ENCODE measurements at places on chromosomes 16 and 17. TPM values are rescaled to one million over a fixed set of nuclear protein-coding genes. Genes with fewer than 3 reads are reported as not detected.
A peak's percentile ranks its signal among the peaks of the same experiment; 100 is the strongest.

Gene ABI3
- total RNA-seq, result 46.4 TPM

Gene IKZF3
- 126 TPM for total RNA-seq

Gene PTX4
- total RNA-seq, result not detected

Gene TBC1D3E
- not detected for total RNA-seq

- no peak overlapping the region for H3K27ac ChIP-seq
- no peak overlapping the region for H3K4me3 ChIP-seq
- H3K27me3 ChIP-seq, result peaks cover 6% of the 10 kb centered on the region
- H3K4me1 ChIP-seq, result peaks cover 7% of the 10 kb centered on the region
- DNase-seq, result no peak
Observed at GRCh38 chr16:79519448-79519847, 81.1 kb downstream of the MAF start.

- H3K27me3 ChIP-seq, result no peaks in the 10 kb centered on the region
- H3K4me3 ChIP-seq, result no peak overlapping the region
- H3K36me3 ChIP-seq, result no peaks in the 10 kb centered on the region
Observed at GRCh38 chr17:13362341-13363122, 239.2 kb downstream of the HS3ST3A1 start.

GRCh38 chr17:73772107-73772705 lies 128.0 kb upstream of the SDK2 start:
- DNase-seq, result no peak
- H3K36me3 ChIP-seq, result no peaks in the 10 kb centered on the region
- H3K27ac ChIP-seq, result no peak overlapping the region
- H3K4me3 ChIP-seq, result no peak overlapping the region
- H3K27me3 ChIP-seq, result no peaks in the 10 kb centered on the region

DNA sequence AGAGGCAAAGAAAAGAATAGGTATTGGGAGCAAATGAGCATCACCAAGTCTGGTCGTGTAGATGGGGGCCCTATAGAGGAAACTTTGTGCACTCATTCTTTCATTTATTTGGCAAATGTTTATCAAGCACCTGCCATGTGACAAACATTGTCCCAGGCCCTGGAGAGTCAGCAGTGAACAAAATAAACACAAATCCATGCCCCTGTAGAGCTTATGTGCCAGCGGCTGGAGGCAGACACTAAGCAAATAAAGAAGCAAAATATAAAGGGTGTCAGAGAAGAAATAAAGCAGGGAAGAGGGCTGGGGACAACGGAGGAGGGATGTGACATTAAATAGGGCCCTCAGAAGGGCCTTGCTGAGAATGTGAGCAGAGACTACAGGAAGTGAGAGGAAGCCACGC lies 45.5 kb downstream of the KATNIP start:
- no peak overlapping the region for H3K27ac ChIP-seq
- H3K27me3 ChIP-seq, result no peaks in the 10 kb centered on the region
- no peaks in the 10 kb centered on the region for H3K36me3 ChIP-seq
- no peaks in the 10 kb centered on the region for H3K4me1 ChIP-seq

GRCh38 chr17:74408815-74409214 lies 23.1 kb upstream of the GPRC5C start:
- H3K27ac ChIP-seq, result no peak overlapping the region
- H3K27me3 ChIP-seq, result no peaks in the 10 kb centered on the region
- no peaks in the 10 kb centered on the region for H3K36me3 ChIP-seq
- no peak overlapping the region for H3K4me3 ChIP-seq

GRCh38 chr16:81519301-81520150 lies 74.9 kb downstream of the CMIP start:
- H3K27ac ChIP-seq, result peak overlapping the region; percentile 91
- no peaks in the 10 kb centered on the region for H3K36me3 ChIP-seq
- no peaks in the 10 kb centered on the region for H3K27me3 ChIP-seq
- no peak overlapping the region for H3K4me3 ChIP-seq
- H3K4me1 ChIP-seq, result peaks cover 47% of the 10 kb centered on the region

DNA sequence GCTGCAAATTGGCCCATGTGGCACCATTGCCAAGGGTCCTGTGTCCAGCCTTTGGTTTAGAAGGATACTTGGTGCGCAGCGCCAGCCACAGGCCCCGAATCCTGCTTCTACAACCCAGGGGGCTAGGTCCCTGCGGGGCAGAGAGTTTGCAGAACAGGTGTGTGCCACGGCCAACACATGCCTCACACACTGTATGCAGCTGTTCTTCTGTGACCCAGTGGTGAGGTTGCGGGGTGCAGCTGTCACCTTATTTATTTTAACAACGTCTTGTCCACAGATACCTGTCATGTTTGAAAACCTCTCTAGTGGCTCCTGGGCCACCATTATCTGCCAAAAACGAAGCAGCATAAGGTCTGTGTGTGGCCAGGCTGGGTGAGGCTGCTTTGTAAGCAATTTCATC lies 11.6 kb downstream of the CBFA2T3 start:
- no peak overlapping the region for H3K27ac ChIP-seq
- no peak overlapping the region for H3K4me3 ChIP-seq
- H3K36me3 ChIP-seq, result no peaks in the 10 kb centered on the region
- no peak for DNase-seq
- peaks cover 8% of the 10 kb centered on the region for H3K4me1 ChIP-seq

GRCh38 chr17:21395764-21396163 lies 19.6 kb downstream of the KCNJ12 start:
- no peaks in the 10 kb centered on the region for H3K27me3 ChIP-seq
- H3K36me3 ChIP-seq, result no peaks in the 10 kb centered on the region

GRCh38 chr16:89233678-89234490 lies 16.4 kb downstream of the ZNF778 start:
- no peaks in the 10 kb centered on the region for H3K4me1 ChIP-seq
- DNase-seq, result no peak
- no peaks in the 10 kb centered on the region for H3K27me3 ChIP-seq
- H3K27ac ChIP-seq, result no peak overlapping the region
- H3K36me3 ChIP-seq, result peaks cover 9% of the 10 kb centered on the region
- no peak overlapping the region for H3K4me3 ChIP-seq

- no peak overlapping the region for H3K4me3 ChIP-seq
- no peaks in the 10 kb centered on the region for H3K27me3 ChIP-seq
- no peaks in the 10 kb centered on the region for H3K4me1 ChIP-seq
Observed at GRCh38 chr16:766820-767640, 6.5 kb downstream of the MSLN start.

DNA sequence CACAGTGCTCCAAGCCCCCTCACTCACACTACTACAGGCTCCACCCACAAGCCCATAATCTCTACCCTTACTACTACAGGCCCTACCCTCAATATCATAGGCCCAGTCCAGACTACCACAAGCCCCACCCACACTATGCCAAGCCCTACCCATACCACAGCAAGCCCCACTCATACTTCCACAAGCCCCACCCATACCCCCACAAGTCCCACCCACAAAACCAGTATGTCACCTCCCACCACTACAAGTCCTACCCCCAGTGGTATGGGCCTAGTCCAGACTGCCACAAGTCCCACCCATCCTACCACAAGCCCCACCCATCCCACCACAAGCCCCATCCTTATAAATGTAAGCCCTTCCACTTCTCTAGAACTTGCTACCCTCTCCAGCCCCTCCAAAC lies 13.8 kb downstream of the RIPOR1 start:
- no peaks in the 10 kb centered on the region for H3K27me3 ChIP-seq
- H3K4me3 ChIP-seq, result no peak overlapping the region
- no peaks in the 10 kb centered on the region for H3K36me3 ChIP-seq
- H3K4me1 ChIP-seq, result peaks cover 36% of the 10 kb centered on the region

- H3K36me3 ChIP-seq, result no peaks in the 10 kb centered on the region
- H3K4me1 ChIP-seq, result no peaks in the 10 kb centered on the region
- no peak for DNase-seq
- no peaks in the 10 kb centered on the region for H3K27me3 ChIP-seq
- H3K27ac ChIP-seq, result no peak overlapping the region
Observed at GRCh38 chr16:7614021-7614795, 281.6 kb downstream of the RBFOX1 start.

- no peaks in the 10 kb centered on the region for H3K36me3 ChIP-seq
- no peaks in the 10 kb centered on the region for H3K27me3 ChIP-seq
- DNase-seq, result no peak
- H3K4me3 ChIP-seq, result no peak overlapping the region
- H3K27ac ChIP-seq, result no peak overlapping the region
Observed at GRCh38 chr17:226108-227077, 44.9 kb upstream of the DOC2B start.

DNA sequence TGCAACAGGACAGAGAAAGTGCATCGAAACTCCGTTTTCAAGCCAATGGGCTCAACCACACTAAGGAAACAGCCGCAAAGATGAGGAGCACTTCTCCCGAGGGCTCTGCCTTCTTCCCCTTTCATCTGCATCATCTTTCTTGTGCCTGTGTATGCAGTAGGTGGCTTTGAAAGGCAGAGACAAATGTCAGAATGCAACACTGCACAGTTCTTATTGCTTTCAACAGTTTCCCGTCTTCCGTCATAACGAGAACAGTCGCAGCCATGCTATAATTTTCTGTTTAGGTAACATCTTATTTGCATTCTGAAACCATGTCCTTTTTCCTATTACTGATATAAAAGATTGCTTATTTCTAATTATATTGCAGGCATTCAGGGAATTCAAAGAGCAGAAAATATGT lies 205.2 kb downstream of the SLC39A11 start:
- H3K4me3 ChIP-seq, result no peak overlapping the region
- no peaks in the 10 kb centered on the region for H3K27me3 ChIP-seq
- no peaks in the 10 kb centered on the region for H3K4me1 ChIP-seq
- H3K36me3 ChIP-seq, result no peaks in the 10 kb centered on the region
- H3K27ac ChIP-seq, result no peak overlapping the region
- no peak for DNase-seq

- no peaks in the 10 kb centered on the region for H3K36me3 ChIP-seq
- H3K27ac ChIP-seq, result no peak overlapping the region
- H3K4me1 ChIP-seq, result no peaks in the 10 kb centered on the region
- H3K27me3 ChIP-seq, result no peaks in the 10 kb centered on the region
Observed at GRCh38 chr17:58779446-58779845, 23.8 kb downstream of the PPM1E start.

DNA sequence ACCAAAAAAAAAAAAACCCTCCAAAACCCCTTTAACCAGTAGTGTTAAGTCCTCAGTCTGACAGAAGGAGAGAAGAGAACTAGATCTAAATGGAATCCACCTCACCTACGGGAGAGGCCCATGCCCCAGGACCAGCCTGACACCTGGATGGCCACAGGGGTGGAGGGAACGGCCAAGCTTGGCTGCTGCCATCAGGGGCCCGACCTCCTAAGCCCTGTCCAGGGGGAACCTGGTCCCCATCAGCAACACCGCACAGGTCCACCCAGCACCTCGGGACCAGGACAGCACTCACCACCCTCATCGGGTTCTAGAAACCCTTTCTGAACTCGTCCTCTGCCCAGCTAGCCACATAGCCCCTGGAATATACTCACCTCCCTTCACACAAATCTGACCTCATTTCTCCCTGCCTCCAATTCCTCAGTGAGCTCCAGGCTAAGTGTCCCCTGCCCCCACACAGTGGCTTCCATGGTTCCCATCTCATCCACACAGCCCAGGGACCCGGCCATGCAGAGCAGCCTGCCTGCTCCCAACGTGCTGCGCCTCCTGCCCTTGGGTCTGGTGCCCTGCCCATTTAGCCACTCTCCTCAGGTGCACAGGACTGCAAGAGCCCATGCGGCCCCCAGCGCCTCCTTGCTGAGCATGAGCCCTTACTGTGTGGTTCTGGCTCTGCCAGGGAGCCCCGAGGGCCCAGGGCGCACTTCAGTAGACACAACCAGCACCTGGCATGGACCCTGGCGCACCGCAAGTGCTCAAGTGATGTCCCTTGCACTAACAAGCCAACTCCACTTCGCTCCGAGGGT lies 18.3 kb upstream of the CYTH1 start:
- H3K4me3 ChIP-seq, result no peak overlapping the region
- H3K36me3 ChIP-seq, result peaks cover 63% of the 10 kb centered on the region
- no peaks in the 10 kb centered on the region for H3K27me3 ChIP-seq
- no peak overlapping the region for H3K27ac ChIP-seq
- H3K4me1 ChIP-seq, result peaks cover 48% of the 10 kb centered on the region

- no peaks in the 10 kb centered on the region for H3K4me1 ChIP-seq
- DNase-seq, result no peak
- no peak overlapping the region for H3K27ac ChIP-seq
- no peaks in the 10 kb centered on the region for H3K27me3 ChIP-seq
- peaks cover 19% of the 10 kb centered on the region for H3K36me3 ChIP-seq
Observed at GRCh38 chr16:3295209-3295608, 10.0 kb downstream of the TIGD7 start.

DNA sequence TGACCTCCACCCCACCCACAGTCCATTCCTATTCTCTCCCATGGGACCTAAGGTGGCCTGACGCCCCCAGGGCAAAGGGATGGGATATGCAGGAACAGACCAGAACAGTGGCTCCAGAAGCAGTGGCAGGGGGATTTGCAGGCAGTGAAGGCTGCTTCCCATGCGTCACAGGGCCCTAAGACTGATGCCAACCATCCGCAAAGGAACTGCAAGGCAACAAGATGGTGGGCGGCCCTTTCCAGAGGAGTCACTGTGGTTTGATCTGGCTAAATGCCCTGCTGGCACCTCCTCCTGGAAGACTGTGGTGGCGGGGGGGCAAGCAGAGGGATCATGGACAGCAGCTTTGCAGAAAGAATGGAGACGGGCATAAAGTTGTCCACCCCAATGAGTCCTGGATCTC lies 4.4 kb upstream of the SLC39A11 start:
- no peaks in the 10 kb centered on the region for H3K27me3 ChIP-seq
- H3K27ac ChIP-seq, result no peak overlapping the region
- peaks cover 10% of the 10 kb centered on the region for H3K4me1 ChIP-seq
- no peaks in the 10 kb centered on the region for H3K36me3 ChIP-seq
- no peak overlapping the region for H3K4me3 ChIP-seq

DNA sequence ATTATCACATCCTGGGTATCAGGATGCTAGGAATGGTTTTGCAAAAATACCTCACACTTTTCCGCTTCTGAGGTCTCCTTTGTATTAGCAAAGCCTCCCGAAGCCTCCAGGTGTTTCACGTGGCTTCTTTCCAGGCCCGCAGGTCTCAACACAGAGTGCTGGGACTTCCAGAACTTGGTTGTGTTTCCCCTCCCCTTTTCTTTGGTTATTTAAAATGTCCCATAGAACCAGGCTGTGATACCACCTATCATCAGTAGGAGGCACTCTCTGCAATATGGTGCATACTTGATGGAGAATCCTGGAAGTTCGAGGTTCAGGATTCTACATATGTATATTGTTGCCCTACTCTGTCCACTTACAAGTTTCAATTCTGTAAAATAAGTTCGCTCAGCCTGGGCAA lies 28.8 kb downstream of the ATP2C2 start:
- H3K4me1 ChIP-seq, result no peaks in the 10 kb centered on the region
- no peak overlapping the region for H3K27ac ChIP-seq
- H3K4me3 ChIP-seq, result no peak overlapping the region
- H3K36me3 ChIP-seq, result no peaks in the 10 kb centered on the region
- H3K27me3 ChIP-seq, result no peaks in the 10 kb centered on the region

All from CD8-positive, alpha-beta memory T cell (primary cell).